D721Med (cell line): ENCODE measurements at places on chromosomes 4 and X.

DNA sequence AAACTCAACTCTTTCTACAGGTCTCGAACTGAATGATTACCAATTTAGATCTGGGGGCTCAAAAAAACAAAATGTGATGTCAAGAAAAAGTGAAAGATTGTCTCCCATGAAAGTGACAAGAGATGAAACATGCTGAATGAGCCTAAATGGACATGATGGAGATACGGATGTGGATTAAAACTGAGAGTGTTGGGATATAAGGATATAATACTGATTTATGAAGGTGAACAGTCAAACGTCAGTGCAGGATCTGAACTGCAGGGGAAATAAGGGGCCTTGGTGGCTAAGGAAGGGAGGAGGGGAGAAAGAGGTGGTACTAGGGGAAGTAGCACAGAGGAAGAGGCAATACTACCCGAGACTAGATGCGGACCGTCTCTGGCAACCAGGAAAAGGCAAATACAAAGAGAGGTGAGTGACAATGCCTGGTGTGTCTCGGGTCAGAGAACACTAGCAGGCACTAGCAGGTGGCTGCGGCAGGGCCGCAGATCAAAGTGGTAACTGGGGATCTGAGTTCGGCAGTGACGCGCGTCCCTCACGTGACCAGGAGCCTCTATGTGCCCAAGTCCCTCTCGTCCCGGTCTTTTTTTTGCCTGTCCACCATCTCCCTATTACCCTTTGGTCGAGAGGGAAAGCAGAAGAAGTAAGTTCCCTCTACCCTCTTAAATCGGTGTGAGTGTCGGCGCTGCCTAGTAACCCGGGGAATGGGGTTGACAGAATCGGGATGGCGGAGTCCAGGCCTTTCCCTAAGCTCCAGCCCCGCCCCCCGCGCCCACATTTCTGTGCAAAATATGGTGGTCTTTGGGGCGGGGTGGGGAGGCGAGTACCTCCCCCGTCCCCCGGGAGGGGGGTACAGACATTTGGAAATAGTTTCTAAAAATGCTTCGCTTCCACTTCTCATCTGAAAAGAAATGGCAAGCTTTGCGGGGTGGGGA is at the start of gene TCEAL1:
TCEAL1 (plus strand) TSS at position 590 of the 932 bp plus-strand sequence. CDS start 942 bp downstream, outside the sequence.
- DNase-seq, result no peak

GRCh38 chr4:82005158-82005557 is 368.6 kb downstream of the HNRNPD start:
- DNase-seq, result no peak

- no peak for DNase-seq
Measured at GRCh38 chr4:4541040-4541631, 712 bp downstream of the STX18 start.

DNA sequence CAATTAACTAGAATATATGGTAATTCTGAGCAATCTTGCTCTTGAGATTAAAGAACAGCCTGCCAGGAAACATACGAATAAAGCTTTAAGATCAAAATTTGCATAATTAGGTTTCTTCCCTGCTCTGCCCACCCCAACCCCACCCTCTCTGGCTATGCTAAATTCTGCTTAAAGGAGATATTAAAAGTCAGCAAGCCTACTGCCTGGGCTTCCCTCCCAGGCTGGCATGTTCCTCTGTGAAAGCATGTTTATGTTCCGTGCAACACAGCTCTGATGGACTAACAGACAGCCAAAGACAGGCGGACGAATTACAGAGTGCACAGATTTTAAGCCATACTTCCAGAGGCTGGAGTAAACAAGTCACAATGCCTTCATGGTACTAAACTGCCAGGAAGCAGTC is 28.4 kb downstream of the CD99L2 start:
- no peak for DNase-seq

DNA sequence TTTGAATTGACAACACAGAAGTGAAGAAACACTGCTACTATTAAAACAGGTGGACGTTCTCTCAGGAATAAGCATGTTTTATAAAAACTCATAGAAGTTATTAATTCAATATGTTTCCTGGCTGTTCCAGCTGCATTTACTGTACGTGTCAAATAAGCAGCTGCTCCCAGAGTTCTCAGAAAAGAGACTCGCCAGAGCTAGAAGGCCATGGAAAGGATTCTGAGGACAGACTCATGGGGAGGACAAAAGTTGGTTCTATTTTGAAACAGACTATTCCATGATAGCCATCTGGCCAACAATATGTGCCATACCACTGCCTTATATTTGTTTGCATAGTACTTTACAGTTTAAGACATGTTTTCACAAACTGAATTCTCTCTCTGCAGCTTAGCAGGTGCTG is 136.5 kb downstream of the NR3C2 start:
- no peak for DNase-seq

GRCh38 chr4:48268956-48269860 is at the start of gene TEC:
TSS of gene TEC (minus strand) at chr4:48269838. CDS start at chr4:48228614, 41,224 bp downstream.
- DNase-seq, result peak; percentile 27

GRCh38 chr4:157942017-157942416 is 230.8 kb downstream of the GASK1B start:
- DNase-seq, result no peak

DNA sequence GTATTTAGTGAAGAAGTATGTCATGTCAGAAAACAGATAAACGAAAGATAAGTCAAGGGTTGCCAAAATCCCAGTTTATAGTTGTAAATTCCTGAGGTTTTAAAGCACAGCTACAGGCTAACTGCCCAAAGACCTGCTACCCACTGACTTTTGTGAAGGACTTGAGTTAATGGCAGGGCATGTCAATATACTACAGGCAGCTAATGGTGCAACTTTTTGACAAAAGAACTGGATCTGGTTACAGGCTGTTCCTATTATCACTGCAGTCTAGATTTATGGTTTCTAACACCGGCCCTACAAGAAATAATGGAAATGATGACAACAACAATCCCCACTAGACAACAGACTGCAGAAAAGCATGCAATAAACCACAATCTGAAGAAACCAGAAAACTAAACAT is 6.4 kb downstream of the SCML2 start:
- no peak for DNase-seq

DNA sequence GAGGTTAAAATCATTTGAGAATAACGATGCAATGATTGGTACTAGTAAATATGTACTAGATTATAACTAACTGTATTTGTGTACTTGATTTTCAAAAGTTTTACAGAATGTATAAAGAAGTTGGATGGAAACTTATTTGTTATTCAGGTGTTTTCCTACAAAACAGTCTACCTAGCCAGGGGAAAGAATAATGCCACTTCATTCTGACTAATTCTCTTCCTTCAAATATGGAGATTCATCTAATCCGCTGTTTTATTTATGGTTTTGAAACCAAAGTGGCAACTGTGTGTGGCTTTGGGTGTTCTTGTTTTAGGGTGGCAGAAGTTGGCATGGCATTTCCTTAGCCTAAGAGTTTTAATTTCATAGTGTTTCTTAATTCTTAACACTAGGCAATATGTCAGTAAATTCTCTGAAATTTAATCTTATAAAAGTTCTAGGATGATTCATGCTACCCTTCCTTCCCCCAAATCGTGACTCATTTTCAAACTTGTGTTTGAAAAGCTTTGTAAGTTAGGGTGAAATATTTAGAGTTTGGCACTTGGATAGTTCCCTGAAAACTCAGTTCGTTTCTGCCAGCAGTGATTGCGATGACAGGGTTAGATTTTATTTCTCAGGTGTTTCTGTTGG is 62.6 kb downstream of the DCLK2 start:
- DNase-seq, result no peak

DNA sequence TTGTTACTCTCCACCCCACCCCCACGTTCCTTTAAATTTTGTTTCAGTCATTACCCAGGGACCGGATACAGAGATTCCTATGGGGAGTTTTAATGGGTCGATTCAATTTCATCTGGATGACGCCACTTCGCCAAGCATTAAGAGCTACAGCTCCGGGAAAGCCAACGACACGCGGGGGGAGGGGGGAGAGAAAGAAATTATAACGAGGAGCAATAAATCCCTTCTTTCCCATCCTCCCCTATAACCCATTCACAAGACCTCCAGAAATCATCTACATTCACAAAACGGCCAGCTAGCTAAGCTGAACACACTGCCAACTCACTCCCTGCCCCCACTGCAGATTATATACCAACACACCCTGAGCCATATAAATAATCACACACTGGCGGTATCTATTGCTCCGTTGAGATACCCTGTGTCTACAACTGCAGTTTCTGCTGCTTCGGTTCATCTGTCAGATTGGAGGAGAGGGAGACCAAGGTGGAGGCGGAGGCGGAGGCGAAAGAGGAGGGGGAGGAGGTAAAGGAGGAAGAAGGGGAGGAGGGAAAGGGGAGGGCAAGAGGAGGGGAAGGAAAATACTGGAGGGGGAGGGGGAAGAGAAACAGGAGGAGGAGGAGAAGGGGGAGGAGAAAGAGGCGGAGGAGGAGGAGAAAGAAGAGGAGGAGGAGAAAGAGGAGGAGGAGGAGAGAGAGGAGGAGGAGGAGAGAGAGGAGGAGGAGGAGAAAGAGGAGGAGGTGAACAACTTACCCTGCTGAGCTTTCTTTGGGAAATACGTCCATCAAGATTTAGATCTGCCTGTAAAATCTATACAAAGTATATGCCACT is 113.9 kb upstream of the VAMP7 start:
- no peak for DNase-seq

DNA sequence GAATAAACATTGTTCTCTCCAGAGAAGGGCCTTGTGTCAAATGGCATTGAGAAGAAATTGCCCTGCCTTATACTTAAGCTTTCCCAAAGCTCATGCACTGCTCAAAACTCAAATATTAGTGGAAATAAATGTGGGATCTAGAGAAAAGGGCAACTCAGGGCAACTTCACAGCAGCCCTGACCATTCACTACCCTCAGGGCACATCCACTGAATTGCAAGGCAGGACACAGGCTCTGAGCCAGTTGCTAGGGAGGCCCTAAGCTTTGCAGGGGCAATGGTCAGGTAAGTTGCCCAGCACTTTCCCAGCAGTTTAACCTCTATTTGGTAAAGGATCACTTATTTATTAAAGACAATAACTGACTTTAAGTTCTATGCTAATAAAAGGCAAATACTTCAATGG is 255.3 kb upstream of the TEX13A start:
- DNase-seq, result no peak

- no peak for DNase-seq
Measured at GRCh38 chrX:1667566-1667965, 52.7 kb downstream of the ASMT start.

GRCh38 chr4:37754410-37755185 is 68.4 kb upstream of the RELL1 start:
- no peak for DNase-seq

DNA sequence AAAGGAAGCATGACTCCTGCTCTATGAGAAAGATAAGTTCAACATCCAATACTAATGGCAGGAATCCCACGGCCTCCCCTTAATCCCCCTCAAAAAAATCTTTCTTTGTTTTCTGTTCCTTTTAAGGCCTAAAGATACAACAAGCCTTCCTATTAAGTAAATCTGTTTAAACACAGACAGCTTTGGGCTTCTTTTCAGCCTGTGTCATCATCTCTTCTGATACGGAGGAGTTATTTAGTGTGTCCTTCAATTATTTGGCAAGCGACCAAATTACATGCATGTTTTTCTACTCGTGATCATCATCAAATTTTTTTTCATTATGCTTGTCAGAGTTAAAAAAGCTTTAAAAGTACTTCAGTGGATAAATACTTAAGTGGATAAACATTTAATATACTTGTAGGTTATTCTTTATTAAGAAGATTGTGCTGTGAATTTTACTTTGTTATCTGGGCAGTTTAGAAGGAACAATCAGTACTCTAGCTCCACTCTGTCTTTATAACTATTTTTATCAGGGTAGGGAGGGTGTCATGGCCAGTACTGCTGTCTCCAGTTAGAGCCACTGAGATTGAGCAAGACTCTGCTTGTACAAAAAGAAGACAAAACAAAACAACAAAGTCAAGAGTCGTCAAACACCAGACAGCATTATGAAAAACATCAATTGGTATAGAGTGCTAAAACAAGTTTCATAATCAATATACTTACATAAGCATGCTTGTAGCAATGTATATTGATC is 210.7 kb downstream of the PRR32 start:
- no peak for DNase-seq

DNA sequence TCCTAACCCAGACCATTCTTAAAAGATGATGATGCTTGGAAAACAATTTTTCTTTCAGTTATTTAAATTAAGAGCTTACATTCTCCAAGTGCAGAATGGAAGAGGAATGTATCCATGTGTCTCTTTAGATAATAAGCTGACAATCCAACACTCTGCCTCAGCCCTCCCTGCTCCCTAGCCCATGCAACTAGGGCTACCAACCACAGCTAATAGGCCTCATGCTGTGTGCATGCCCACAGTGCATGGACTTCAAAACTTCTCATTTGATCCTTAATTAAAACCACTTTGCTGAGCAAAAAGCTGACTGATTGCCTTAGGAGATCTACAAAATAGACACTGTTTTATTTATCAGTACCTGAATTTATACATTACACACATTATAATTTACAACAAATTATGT is 473.9 kb downstream of the GALNTL6 start:
- no peak for DNase-seq

DNA sequence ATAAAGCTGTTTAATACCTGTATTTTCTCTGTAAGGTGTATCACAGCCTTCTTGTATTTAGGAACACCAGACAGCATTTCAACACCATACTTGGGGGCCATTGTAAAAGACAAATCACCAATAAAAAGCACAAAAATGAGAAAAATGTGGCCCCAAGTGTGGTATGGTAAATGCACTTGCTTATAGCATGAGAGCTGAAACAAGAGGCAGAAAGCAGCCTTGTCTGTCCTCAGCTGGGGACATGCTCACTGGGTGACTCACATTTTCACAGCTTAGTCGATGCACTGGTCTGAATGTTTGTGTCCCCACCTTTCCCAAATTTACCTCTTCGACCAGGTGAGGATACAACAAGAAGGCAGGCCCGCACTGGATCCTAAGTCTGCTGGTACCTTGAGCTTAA is 639.7 kb upstream of the AGA start:
- no peak for DNase-seq

- no peak for DNase-seq
Measured at GRCh38 chr4:165839615-165840333, 33.3 kb upstream of the TLL1 start.

- no peak for DNase-seq
Measured at GRCh38 chrX:101164766-101165590, 54.6 kb upstream of the DRP2 start.

GRCh38 chr4:44845309-44845708 is 119.0 kb upstream of the GNPDA2 start:
- DNase-seq, result no peak

DNA sequence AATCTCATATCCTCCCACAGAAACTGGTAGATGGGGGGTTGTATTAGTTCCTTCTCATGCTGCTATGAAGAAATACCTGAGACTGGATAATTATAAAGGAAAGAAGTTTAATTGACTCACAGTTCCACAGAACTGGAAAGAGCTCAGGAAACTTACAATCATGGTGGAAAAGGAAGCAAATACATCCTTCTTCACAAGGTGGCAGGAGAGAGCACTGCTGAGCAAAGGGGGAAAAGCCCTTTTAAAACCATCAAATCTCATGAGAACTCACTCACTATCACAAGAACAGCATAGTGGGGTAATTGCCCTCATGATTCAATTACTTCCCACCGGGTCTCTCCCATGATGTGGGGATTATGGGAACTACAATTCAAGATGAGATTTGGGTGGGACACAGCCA is 250.5 kb upstream of the GPRIN3 start:
- no peak for DNase-seq

- no peak for DNase-seq
Measured at GRCh38 chr4:157043131-157043530, 32.8 kb upstream of the GLRB start.
